A172 (cell line): ENCODE measurements at places on chromosomes 3 and 15. TPM values are rescaled to one million over a fixed set of nuclear protein-coding genes. Genes with fewer than 3 reads are reported as not detected.

DNA sequence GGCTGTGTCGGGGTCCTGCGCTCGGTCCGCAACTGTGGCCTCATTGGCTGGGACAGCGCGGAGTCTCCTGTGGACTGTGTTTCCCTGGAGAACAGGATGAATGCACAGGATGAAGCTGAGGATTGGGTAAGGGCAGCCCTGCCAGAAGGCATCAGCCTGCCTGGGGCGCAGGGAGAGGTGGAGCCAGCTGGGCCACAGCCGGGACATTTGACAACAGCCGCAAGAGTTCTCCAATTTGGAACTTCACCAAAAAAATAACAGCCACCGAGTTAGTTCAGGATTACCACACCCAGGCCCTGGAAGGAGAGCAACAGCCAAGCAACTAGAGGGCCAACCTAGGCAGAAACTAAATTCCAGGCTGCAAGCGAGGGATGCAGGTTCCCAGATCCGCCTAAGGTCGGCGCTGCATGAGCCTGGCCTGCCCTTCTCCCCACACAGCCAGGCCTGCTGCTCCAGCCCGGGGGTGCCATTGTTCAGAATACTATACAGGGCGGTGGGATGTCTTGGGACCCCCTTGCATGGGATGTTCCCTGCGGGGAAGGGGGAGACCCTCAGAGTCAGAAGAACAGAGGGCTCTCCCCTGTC, 229.3 kb downstream of the OCA2 start:
- DNase-seq, result no peak

GRCh38 chr15:74841891-74842373, 1.0 kb downstream of the ULK3 start:
- DNase-seq, result no peak

DNA sequence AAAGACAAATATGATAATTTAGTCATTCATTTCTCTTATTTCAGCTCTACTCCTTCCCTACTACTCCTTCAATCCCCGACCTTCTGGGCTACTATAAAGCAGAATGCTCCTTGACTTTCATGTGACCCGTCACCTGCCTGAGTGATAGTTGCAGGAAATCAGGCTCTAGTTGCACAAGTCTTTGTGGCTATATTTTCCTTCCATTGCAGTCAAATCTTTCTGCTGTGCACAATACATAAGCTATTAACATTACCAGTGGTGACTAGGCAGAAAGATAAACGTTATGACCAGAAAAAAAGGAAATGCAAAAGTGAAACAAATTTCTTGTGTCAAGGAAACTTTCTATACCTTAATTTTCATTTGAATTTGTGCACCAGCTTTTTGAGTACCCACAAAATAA, 2.3 kb downstream of the SUCNR1 start:
- peak; percentile 55 for DNase-seq

DNA sequence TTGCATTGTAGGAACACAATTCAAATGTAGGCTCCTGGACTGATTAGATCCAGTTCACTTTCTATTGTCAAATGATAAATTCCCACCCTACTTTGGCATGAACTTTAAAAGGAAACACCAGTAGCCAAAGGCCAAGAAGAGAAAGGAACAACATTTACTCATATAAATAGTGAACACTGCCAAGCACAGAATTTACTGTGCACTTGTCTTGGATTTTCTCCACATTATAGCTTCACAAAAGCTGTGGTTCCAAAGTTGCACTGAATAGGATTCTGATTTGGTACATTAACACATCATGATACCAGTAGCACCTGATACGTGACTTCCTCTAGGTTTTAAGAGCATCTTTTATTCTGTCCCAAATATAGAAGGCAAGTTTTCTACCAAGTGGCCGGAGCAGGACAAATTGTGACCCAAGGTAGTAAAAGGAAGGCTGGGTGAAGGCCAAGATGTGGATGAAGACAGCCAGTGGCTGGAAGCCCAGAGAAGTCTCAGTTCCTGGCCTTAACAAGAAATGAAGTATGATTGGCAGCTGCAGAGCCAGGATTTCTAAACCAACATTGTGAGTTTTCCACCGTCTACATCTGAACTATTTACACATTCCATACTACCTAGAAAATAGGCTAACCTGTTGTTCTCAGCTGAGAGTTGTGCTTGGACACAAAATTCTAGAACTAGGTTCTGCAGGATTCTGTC, 206.7 kb downstream of the THRB start:
- DNase-seq, result no peak

GRCh38 chr3:123749711-123750110, 134.4 kb downstream of the MYLK start:
- DNase-seq, result peak; percentile 61

- DNase-seq, result no peak
Measured at GRCh38 chr3:52846432-52846965, 11.7 kb upstream of the MUSTN1 start.

DNA sequence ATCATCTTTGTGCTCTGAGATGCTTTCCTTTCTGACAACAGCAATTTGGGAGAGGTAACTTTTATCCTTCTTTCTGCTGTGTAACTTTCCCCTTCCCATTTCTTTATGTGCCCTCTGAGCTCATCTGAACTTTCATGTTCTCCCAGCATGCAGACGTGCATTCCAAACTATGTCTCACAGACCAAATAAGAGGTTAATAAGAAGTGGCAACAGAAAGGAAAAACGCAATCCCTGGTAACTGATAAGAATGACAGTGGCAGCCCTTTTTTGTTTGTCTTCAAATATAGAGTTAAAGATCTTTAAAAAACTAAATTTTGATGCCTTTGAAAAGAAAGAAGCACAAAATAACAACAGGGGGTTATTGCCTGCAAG, 533.4 kb downstream of the FOXP1 start:
- peak; percentile 34 for DNase-seq

- no peak for DNase-seq
Measured at GRCh38 chr3:24843955-24844354, 349.3 kb upstream of the THRB start.

DNA sequence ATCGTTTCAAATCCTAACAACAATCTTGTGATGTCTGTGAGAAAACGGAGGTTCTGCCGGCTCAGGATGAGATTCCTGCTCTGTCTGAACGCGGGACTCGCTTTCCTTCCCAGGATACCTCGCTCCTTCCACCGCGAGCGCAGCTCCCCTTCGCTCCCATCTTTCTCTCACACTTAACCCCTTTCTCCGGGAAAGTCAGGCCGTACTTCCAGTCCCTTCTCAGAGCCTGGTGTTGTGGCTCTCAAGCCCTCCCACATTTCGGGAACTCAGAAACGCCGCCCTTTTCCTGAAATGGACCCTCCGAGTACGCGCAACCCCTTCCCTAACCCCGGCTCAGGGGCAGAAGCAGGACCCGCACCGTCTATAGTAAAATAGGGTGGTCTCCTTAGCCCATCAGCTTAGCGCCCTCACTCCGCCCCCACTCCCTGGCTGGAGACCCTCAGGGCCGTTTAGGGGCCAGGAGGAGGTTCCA, 378 bp upstream of the FEM1B start:
- no peak for DNase-seq

DNA sequence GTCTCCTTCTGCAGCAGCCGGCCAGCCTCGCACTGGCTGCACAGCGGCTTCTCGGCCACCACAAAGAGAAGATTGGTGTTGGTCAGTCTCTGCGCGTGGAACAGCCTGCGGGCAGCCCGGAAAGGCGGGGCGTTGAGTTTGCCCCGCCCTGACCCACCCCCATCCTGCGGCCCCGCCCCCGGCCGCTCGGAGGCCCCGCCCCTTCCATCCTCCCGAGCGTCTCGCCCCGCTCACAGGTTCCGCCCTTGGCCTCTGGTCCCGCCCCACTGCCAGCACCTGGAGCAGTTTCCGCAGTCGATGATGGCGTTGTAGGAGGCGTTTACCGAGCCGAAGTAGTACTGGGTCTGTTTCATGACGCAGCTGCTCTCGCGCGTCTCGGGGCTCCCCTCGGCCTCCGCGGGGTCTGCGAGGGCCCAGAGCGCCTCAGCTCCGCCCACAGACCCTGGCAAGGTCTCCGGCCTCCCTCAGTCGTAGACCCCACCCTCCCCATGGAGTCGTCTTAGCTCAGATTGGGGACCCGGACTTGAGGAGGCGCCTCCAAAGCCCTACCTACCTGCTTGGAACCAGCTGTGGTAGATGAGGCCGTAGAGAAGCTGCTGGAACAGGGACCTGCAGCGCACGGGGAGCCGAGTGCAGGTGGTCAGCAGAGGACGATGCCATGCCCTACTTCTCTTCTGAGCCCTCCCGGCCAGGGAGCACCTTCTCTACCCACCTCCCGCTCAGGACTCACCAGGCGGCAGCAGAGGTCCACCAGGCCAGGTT, 5.9 kb upstream of the TMEM115 start:
- DNase-seq, result no peak

DNA sequence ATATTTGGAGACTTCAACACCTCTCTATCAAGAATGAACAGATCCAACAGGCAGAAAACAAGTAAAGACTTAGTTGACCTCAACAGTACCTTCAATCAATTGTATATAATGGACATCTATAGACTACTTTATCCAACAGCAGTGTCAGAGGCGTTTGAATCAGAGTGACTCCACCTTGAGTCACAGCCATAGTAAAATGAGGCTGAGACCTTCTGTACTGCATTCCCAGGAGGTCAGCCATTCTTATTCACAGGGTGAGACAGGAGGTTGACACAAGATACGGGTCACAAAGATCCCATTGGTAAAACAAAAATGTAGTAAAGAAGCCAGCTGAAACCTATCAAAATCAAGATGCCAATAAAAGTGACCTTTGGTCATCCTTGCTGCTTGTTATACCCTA, 299.8 kb downstream of the CNTN3 start:
- no peak for DNase-seq

GRCh38 chr3:82306189-82306588, 544.7 kb upstream of the GBE1 start:
- no peak for DNase-seq

DNA sequence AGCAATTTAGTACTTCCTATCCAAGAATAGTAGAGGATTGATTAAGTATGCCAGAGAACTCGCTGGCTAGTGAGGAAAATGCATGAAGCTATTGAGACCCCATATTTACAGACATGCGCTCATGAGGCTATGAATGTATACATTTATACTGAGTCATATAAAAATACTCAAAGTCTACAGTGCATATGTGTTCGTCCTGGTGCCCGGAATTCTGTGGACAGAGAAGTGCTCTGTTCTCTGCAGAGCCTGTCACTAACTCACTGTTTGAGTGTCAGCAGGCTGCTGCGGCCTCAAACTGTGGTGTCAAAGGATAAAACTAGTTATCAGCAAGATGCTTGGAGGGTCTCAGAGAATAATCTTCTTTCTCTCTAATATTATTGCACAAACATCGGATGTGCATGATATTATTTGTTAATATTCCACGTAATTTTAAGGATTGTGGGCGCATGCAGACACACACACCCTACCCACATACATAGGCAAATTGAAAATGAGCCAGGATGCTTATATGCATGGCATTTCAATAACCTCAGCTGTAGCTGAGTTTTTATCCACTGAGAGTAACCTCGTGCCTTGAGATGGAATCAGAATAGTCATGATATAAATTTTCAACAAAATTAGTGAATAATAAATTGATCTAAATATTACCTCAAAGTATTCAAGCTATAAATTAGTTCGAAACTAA, 50.0 kb upstream of the TSC22D2 start:
- no peak for DNase-seq

DNA sequence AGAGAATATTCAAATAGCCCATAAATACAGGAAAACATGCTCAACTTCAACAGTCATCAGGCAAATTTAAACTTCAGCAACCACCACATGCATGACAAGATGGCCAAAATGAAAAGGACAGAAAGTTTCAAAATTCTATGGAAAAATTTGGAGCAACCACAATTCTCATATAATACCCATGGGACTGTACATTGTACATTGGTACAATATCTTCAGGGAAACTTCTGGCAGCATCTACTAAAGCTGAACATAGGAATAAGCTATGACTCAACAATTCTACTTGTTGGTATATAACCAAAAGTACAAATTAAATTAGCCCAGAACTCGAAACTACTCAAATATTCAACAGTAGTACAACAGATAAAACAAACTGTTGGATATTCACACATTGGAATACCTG, 847.6 kb downstream of the TBL1XR1 start:
- DNase-seq, result no peak

DNA sequence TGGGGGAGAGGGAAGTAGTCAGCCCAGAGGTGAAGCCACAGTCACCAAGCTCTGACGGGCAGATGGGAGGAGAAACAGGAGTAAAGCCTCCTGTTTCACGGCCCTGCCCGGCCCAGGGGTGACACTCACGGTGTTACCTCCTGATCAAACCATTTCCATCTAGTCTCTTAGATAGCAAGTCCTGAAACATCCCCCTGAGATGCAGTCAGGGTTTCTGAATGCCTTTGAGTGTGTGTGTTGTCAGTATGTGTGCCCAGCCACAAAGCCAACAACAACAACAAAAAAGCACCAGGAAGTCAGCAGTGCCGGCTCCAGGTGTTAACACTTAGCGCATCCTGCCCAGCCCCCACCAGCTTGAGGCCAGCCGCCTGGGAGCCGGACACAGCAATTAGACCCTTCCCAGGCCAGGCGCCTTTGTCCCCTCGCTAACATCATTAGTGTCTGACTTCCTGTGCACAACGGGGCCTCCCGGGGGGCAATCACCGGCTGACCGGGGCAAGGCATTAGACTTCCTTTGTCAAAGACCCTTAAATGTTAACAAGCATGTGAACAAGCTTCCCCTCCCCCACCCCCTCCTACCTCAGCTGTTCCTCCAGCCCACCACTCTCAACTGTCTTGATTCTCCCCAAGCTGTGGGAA, 34.5 kb downstream of the IL17RD start:
- DNase-seq, result no peak

GRCh38 chr3:143502081-143502480, 346.2 kb downstream of the SLC9A9 start:
- no peak for DNase-seq

GRCh38 chr3:17038900-17039553, 154.3 kb downstream of the PLCL2 start:
- peak; percentile 10 for DNase-seq

GRCh38 chr3:192246847-192247559, 480.3 kb downstream of the FGF12 start:
- DNase-seq, result no peak

DNA sequence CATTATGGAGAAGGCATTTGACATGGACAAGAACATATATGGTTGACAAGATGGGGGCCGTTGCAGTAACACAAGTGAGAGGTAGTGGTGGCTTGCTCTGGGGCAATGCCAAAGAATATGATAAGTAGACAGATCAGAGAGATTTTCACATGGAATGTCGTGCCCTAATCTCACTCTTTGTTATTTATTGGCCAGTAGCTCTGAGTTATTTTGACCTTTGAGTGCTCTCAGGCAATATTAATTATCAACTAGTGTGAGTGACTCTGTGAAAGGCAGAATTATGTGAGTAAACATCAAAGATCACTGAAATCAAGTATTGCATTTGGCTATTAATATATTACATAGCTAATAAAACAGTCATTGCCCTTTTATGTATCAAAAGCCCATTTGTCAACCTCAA, 164.9 kb upstream of the ADAMTS9 start:
- DNase-seq, result no peak

- DNase-seq, result no peak
Measured at GRCh38 chr3:100454677-100455076, 37.7 kb upstream of the TMEM45A start.

Gene SRGAP3
- total RNA-seq, result 0.77 and 5.9 TPM in 2 replicates

Gene CPEB1
- total RNA-seq, result 10.8 and 11.3 TPM in 2 replicates

Gene KNG1
- not detected in 2 replicates for total RNA-seq

Gene MASP1
- total RNA-seq, result not detected in 2 replicates

Gene PGBD4
- total RNA-seq, result 1.3 and 1.6 TPM in 2 replicates

Gene ADAMTS9
- total RNA-seq, result 0.50 and 0.90 TPM in 2 replicates

Gene AP3B2
- 0.09 and 0.29 TPM in 2 replicates for total RNA-seq

Gene CNTN3
- total RNA-seq, result not detected in 2 replicates

Gene FOXL2NB
- 2.3 and 2.6 TPM in 2 replicates for total RNA-seq

Gene GOLGA8S
- total RNA-seq, result not detected in 2 replicates
